ENCODE measurements at places on chromosomes 5 and 9. TPM values are rescaled to one million over a fixed set of nuclear protein-coding genes. Genes with fewer than 3 reads are reported as not detected.

Gene PTPN3
- 46.7 TPM for total RNA-seq

Gene CARD9
- total RNA-seq, result 1.4 TPM

Gene TEX48
- total RNA-seq, result not detected

Gene AQP3
- total RNA-seq, result 16.3 TPM

Gene RNF44
- 25.5 TPM for total RNA-seq

DNA sequence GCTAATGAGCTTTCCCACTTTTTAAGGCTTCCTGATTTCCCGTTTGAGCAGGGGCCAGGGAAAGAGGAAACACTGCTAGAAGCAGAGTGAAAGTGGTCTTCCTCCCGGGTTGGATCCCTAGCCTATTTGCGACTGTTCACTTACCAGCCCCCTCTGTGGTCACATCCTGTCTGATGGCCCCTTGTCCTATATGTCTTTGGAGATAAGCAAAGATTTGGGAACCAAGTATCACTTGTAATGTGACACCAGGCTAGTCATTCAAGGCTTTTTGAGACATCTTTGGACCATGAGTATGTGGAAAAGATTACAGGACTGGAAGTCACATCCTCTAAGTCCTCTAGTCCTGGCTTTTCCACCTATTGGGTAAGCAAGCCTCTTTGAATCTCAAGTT lies 6.1 kb downstream of the DNAJB5 start:
- no peak for DNase-seq

DNA sequence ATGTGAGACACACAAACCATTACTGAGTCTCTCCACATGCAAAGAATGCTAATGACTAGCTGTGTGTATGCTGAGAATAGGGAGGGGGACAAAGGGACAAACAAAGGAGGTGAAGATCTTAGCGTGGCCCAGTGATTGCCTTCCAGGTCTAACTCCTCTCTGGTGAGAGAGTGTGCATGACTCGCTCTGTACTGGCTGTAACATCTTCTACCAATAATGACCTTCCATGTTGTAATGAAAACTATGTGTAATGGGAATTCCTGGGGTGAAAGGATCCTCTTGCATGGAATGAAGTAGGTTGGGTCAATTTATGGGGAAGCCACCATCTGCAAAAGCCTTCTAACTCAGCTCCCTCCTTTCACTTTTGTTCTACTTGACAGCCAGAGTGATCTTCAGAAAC lies 24.4 kb upstream of the GPR151 start:
- no peak for DNase-seq

DNA sequence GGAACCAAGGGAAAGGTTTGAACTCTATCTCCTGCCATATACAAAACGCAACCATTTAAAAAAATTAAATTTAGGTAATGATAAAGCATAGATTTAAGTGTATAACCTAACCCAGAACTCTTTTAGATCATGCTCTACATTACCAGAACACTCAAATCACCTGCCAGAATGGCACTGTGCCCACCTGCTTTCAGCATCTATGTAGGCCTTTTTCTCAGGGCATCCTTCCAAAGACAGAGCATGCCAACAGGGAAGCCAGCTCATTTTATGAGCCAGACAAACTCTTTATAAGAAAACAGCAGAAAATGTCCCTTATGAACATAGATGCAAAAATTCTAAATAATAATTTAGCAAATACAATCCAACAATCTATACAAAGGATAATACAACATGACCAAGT lies 47.9 kb upstream of the SMAD5 start:
- no peak for DNase-seq

All from Right ventricle myocardium inferior (tissue), 1 donor.